ENCODE measurements at places on chromosomes 2 and 18. TPM values are rescaled to one million over a fixed set of nuclear protein-coding genes. Genes with fewer than 3 reads are reported as not detected.
A peak's percentile ranks its signal among the peaks of the same experiment; 100 is the strongest.

Gene FOXI3
- 0.27 TPM for total RNA-seq

Gene ANKRD62
- not detected for total RNA-seq

Gene GPR45
- not detected for total RNA-seq

Gene OR6B2
- total RNA-seq: not detected

DNA sequence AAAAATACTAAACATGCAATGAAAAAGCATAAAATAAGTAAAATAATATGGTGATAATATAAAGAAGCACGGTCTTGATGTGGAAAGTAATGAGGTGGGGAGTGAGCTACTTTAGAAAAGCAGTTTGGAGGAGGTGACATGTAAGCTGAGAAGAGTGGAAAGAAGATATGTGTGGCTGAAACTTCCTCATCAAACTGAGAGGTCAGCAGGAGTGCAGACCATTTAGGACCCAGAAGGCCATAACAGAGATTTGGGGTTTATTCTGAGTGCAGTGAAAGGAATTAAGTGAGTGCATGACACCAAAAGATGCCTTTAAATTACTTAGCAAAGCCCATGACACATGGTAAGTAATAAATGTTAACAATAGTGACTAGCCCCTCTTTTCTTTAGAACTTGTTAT, 24.4 kb upstream of the TMEM182 start:
- DNase-seq: no peak
- H3K27me3 ChIP-seq: no peaks in the 10 kb centered on the region
- H3K4me3 ChIP-seq: peak overlapping the region; percentile 98
- peaks cover 21% of the 10 kb centered on the region for H3K4me1 ChIP-seq
- peak overlapping the region; percentile 75 for H3K27ac ChIP-seq

- H3K4me3 ChIP-seq: no peak overlapping the region
- H3K36me3 ChIP-seq: no peaks in the 10 kb centered on the region
- H3K4me1 ChIP-seq: peaks cover 15% of the 10 kb centered on the region
- peaks cover 25% of the 10 kb centered on the region for H3K27me3 ChIP-seq
Measured at GRCh38 chr2:109171444-109172334, 42.7 kb downstream of the SH3RF3 start.

Data from mesothelial cell of epicardium (in vitro differentiated cells).